ENCODE measurements at places on chromosomes 6 and 20.
A peak's percentile ranks its signal among the peaks of the same experiment; 100 is the strongest.

- ATAC-seq = no peak
Observed at GRCh38 chr6:53707108-53707897, 41.7 kb upstream of the KLHL31 start.

DNA sequence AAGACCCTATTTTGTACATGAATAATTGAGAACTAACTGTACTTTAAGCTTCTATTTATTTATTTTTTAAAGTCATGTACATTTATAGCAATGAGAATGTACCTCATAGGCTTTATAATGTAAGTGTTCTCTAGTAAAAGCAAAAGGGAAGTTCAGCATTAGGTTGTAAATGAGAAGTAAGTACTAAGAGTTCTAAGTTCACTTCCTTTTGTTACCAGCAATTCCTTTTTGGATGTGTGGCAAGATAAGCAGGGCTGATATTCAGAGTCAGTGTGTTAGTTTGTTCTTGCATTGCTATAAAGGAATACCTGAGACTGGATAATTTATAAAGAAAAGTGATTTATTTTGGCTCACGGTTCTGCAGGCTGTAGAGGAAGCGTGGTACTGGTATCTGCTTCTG lies 54.0 kb upstream of the CCN2 start:
- ATAC-seq = no peak

- no peak for ATAC-seq
Observed at GRCh38 chr20:25580711-25581110, 4.6 kb downstream of the NINL start.

DNA sequence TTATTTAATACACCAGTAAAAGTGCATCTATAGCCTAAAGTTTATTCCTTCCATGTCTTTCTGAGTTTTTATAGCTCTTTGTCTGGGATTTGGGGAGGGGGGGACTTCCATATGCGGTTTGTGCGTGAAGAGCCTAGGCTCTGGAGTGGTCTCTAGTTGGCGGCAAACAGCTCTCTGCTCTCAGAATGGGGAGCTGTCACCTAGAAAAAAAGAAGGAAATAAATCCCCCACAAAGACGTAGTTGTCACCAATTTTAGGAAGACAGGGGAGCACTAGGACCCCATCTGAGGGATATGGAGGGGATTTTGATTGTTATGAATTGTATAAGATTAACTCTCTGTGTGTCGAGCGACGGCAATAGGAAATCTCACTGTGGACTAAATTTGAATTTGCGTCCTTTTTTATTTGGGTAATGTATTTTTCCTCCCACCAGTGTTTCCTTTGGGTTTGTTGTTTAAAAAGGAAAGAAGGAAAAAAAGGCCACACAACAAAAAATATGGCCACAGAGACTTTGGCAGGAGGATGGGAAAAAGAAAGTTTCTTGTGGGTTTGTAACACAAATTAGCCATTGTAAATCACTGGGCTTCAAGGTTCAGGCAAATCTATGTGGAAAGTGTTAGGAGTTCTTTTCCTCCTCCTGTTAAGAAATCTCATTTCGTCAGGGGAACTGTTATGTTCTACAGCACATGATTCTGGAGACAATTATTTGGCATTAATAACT lies 7.4 kb downstream of the POU3F2 start:
- ATAC-seq = no peak

DNA sequence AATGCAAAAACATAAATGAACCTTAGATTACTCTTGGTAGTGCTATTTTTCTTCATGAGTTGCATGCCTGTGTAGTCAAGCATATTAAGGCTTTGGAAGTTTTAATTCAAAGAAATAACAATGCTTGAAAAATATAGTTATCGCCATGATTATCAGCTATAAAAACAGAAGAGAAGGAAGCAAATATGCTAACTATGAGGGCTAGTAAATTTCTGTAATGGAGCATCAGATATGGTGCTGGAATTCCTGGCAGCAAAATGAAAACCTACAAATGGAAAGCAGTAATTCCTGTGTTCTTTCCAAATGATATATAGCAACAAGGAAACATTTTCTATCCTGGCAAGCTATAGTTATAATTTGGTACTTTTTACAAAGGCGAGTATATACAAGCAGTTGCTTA lies 29.7 kb downstream of the DOP1A start:
- ATAC-seq = no peak

DNA sequence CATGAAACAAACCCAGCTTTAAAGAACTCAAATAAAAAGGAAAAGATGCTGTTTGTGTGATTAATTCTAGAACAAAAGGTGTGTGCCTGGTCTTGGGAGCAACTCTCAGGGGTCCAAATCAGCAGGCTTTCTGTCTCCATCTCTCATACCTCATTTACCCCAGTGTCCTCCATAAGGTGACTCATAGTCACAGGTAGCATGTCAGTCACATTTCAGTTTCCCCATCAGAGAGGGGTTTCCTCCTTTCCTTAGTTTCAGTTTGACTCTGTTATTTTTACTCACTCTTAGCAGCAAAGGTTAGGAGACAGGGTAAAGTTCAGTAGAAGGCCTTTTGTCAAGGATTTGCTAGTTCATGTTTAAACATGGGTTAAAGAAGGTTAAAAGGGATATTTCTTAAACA lies 46.2 kb downstream of the OGFRL1 start:
- peak; percentile 51 for ATAC-seq

- ATAC-seq = no peak
Observed at GRCh38 chr20:16290358-16290757, 282.9 kb downstream of the KIF16B start.

DNA sequence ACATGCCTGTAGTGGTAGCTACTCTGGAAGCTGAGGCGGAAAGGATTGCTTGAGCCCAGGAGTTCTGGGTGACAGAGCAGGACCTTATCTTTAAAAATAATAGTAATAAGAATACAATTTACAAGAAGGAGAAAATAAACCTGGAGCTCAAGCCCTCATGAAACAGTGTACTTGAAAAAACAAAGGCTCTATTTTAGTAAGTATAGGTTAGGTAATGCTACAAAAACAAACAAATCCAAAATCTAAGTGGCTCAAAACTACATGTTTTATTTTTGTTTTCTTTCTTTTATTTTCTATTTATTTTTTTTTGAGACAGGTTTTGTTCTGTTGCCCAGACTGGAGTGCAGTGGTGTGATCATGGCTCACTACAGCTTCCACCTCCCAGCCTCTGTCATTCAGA lies 57.6 kb upstream of the SLC23A2 start:
- ATAC-seq = no peak
